ENCODE measurements at places on chromosomes 11 and 22. TPM values are rescaled to one million over a fixed set of nuclear protein-coding genes. Genes with fewer than 3 reads are reported as not detected.

HSPB2 gene
- total RNA-seq, result not detected

C11orf86 gene
- total RNA-seq, result not detected

RIMBP3C gene
- total RNA-seq, result 0.23 TPM

UPK2 gene
- total RNA-seq, result not detected

SLC1A2 gene
- 0.14 TPM for total RNA-seq

E2F8 gene
- total RNA-seq, result 0.17 TPM

UBQLNL gene
- total RNA-seq, result 0.27 TPM
